ENCODE measurements at places on chromosomes 6 and 20.

GRCh38 chr6:37551867-37552266 lies 52.2 kb upstream of the CCDC167 start:
- no peak for DNase-seq

- DNase-seq = no peak
Observed at GRCh38 chr6:3746696-3747095, 4.8 kb downstream of the PXDC1 start.

GRCh38 chr20:21137078-21137477 lies 11.2 kb downstream of the KIZ start:
- DNase-seq = no peak

GRCh38 chr20:24422091-24422760 lies 47.2 kb upstream of the SYNDIG1 start:
- no peak for DNase-seq
